ENCODE measurements at places on chromosomes 4 and X. TPM values are rescaled to one million over a fixed set of nuclear protein-coding genes. Genes with fewer than 3 reads are reported as not detected.

Gene JCHAIN
- 396 TPM for total RNA-seq

DNA sequence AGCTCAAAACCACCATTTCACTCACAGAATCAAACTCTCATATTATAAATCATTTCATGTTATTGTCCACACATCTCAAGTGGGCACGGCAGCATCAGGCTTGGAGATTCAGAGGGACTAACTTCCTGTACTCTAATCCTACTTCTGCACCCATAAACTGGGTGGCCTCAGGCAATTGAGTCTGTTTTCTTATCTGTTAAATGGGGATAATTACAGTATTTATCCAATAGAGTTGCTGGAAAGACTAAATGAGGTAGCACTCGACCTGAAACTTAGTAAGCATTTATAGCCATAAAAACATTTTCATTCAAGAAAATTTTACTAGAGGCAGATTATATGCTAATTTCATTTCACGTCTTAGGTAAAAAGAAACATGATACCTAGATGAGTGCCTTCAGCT is 13.0 kb downstream of the TBC1D1 start:
- H3K36me3 ChIP-seq = no peaks in the 10 kb centered on the region
- no peaks in the 10 kb centered on the region for H3K27me3 ChIP-seq
- no peak for DNase-seq
- H3K4me1 ChIP-seq = no peaks in the 10 kb centered on the region
- no peak overlapping the region for H3K27ac ChIP-seq
- H3K4me3 ChIP-seq = no peak overlapping the region

DNA sequence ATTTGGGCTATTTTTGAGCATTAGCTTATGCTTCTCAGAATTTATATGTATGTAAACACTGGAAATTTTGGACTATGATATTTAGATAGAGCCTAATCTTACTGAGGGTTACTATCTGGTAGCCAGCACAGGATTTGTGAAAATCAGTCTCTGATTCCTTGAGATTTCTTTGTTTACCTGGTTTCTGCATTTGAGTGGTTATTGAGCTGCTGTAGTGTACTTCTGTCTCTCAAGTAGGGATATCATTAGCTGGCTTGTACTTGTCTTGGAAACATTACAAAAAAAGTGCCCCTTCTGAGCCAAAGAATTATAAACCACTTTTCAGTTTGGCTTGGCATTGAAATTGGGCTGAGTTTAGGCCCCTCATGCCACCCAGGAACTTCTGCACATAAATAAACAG is 49.7 kb downstream of the TLL1 start:
- no peak for DNase-seq
- no peak overlapping the region for H3K27ac ChIP-seq
- H3K36me3 ChIP-seq = no peaks in the 10 kb centered on the region
- H3K4me1 ChIP-seq = no peaks in the 10 kb centered on the region

Gene HEPH
- 236 TPM for total RNA-seq

GRCh38 chr4:78567500-78568060 is 16.0 kb downstream of the ANXA3 start:
- H3K4me3 ChIP-seq = no peak overlapping the region
- no peak overlapping the region for H3K27ac ChIP-seq
- H3K36me3 ChIP-seq = no peaks in the 10 kb centered on the region
- no peak for DNase-seq

Data from colonic mucosa (tissue), 4 donors.